ENCODE measurements at places on chromosomes 3 and 15. TPM values are rescaled to one million over a fixed set of nuclear protein-coding genes. Genes with fewer than 3 reads are reported as not detected.

GRCh38 chr3:111741181-111741580 is 117.9 kb upstream of the PHLDB2 start:
- no peaks in the 10 kb centered on the region for H3K4me1 ChIP-seq
- H3K27me3 ChIP-seq = no peaks in the 10 kb centered on the region
- no peaks in the 10 kb centered on the region for H3K36me3 ChIP-seq
- no peak for DNase-seq
- H3K27ac ChIP-seq = no peak overlapping the region
- H3K4me3 ChIP-seq = no peak overlapping the region

Gene KNG1
- total RNA-seq = 0.15 TPM

GRCh38 chr3:97950360-97950759 is 21.9 kb downstream of the RIOX2 start:
- DNase-seq = no peak
- no peak overlapping the region for H3K4me3 ChIP-seq
- H3K4me1 ChIP-seq = no peaks in the 10 kb centered on the region
- H3K27ac ChIP-seq = no peak overlapping the region
- H3K27me3 ChIP-seq = no peaks in the 10 kb centered on the region

Gene CHRD
- 6.7 TPM for total RNA-seq

Gene NR2E3
- 0.80 TPM for total RNA-seq
